Stimulated activated CD8-positive, alpha-beta memory T cell treated with anti-CD3 and anti-CD28 coated beads, Interleukin-4, amount 100 ng/mL, for 4 hours (primary cell): ENCODE measurements at places on chromosomes 6 and 20.

GRCh38 chr6:54878718-54879117 is 32.1 kb downstream of the FAM83B start:
- DNase-seq = no peak

- DNase-seq = no peak
Observed at GRCh38 chr6:112010328-112010727, 43.6 kb upstream of the CCN6 start.

GRCh38 chr6:96575359-96575758 is 12.4 kb downstream of the FHL5 start:
- DNase-seq = no peak

GRCh38 chr6:111461860-111462259 is 21.2 kb downstream of the REV3L start:
- DNase-seq = no peak

- no peak for DNase-seq
Observed at GRCh38 chr20:19341348-19342053, 129.1 kb downstream of the SLC24A3 start.

DNA sequence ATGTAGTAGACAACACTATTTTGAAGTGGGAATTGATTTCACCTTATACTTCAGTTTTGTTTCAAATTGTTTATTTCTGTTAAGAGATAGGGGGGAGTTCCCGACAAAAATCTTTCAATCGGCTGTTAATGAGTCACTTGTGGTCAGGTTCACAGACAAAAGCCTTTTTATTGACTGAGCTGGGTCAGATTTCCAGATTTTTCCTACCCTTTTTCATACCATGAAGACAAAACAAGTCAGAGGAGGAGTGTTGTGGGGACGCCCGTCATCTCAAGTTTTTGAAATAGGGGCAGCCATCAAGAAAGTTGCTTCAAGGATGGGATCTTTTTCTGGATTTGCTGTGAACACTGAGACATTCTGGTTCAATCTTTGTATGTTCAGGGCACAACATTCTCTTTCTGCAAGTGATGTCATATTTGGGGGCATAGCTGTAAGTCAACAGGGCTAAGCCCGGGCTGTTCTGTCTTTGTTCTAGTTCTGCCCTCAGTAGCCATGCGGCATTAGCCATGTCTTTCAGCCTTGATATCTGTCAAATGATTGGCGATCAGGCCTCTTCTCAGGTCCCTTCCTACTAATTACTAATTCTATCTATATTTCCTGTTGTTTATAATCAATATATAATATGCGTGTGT is 496.0 kb upstream of the MARCKS start:
- DNase-seq = no peak
